Jurkat, Clone E6-1 (cell line): ENCODE measurements at places on chromosomes 7 and 10.

DNA sequence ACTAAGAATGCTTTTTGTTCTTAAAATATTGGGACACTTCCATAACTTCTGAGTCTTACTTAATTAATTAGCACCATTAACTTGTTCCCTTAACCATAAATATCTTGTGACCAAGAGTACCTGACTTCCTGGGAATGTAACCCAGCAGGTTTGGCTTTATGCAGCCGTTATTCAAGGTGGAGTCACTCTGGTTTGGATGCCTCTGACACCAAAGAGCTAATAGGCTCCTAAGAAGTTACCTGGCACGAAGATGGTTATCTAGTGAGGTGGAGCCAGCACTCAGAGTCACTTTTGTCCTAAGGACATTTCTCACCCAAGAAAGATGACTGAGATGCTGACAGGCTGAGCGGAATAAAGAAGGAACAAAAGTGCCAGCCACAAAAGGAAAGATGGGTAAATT is 172.3 kb downstream of the C1GALT1 start:
- DNase-seq, result no peak

DNA sequence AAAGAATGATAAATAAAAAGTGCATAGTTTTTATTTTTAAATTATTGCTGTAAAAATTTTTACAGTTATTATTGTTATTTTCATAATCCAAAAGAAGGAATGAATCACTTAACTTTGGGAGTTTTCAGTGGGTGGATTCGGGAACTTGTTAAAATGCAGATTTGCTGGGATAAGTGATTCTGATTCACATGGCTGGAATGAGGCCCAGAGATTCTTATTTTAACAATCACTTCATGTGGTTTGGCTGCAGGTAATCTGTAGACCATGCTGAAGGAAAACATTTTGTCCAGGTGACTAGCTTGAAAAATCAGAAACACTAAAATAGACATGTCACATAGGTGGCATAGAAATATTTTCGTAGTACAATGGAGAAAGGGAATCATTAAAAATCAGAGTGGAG is 13.9 kb downstream of the CROT start:
- DNase-seq, result no peak

- no peak for DNase-seq
Observed at GRCh38 chr10:103663236-103663635, 169.7 kb downstream of the NEURL1 start.

DNA sequence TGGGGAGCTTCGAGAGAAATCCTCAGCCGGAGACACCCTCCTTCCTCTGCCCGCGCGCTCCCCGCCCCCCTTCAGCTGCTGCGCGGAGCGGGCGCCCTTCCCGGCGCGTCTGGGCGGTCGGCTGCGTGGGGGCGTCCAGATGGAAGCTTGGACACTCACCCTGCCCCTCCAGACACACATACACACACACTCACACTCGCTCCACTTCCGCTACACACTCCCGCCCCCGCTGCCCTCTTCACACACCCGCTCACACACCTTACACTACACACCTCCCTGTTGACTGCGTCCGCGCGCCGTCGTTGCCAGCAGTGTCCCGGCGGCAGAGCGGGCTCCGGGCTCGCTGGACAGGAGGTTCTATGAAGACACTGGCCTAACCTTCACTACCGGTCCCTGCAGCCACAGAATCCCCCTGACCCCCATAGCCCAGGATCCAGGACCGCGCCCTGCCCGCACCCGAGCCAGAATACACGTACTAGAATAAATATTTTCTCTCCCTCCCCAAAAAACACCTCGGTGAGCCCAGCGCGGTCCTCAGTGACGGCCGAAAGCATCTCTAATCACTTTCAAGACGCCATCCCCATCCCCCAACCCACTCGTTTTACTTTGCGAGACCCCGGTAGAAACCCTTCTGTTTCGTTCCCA is 1.1 kb upstream of the EGR2 start:
- no peak for DNase-seq

DNA sequence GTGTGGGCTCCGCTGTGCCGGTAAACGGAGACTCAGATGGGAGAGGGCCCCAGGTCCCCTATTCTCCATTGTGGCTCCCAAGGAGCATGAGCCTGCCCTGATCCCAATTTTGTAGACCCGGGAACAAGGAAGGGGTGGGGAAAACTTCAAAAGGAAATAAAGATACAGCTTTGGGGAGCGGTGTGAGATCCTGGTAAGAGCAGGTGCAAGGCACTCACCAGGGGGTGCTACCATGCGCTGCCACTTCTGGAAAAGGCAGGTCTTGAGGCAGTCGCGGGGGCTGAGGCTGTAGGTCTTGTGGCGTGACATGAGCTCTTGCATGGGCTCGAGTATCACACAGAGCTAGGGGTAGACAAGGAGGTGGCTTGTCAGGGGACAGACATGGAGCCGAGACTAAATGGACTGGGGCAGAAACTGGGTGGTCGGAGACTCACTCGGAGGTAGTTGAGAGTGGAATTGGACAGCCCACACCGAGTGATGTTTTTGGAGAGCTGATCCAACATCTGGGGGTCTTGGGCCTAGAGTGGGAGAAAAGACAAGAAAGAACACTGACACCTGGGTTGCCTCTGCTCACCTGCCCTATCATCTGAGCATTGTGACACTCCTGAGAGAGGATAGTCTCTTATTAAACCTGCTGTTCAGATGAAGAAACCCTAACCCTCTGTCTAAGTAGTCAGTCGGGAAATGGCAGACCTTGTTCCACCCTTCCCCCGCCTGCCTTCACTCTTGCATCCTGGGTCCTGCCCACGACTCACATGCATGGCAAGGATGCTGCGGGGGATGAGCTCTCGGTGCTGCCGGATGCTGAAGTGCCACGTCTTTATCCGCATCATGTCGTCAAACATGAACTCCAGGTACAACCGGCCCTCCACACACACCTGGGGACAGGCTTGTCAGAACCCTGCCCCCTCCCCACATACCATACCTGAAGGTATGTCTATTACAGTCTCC is 10.7 kb downstream of the LDB1 start:
- DNase-seq, result no peak

- no peak for DNase-seq
Observed at GRCh38 chr10:117549100-117549585, 6.6 kb downstream of the EMX2 start.
